ENCODE measurements at places on chromosomes 7 and 10. TPM values are rescaled to one million over a fixed set of nuclear protein-coding genes. Genes with fewer than 3 reads are reported as not detected.
A peak's percentile ranks its signal among the peaks of the same experiment; 100 is the strongest.

DNA sequence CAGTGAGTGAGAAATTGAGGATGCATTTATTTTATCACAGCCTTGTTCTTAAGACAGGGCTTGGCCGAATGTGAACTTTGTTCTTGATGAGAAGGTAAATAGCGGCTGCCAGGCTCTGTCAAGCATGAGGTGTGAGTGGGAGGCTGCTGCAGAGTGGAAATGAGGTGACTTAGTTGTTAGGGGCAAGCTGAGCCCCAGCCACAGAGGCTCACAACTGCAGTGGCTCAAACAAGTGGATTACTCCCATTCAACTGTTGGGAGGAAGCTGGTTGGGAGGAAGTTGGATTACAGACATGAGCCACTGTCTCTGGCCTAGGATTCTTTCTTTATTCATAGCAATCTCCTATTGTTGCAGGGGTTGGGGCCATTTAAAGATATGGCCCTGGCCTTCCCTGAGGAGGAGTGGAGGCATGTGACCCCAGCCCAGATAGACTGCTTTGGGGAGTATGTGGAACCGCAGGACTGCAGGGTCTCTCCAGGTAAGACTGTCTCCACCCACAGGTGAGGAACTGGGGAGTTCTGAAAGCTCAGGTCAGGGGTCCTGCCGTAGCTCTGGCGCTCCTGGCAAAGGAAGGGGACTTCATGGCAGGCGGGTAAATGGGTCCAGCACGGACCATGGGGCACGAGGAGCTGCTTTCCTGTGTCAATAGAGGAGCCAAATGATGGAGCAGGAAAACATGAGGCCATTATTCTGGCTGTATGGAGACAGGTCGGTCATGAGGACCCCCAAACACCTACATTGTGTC is 7.1 kb downstream of the ZSCAN25 start:
- DNase-seq = no peak

TAS2R39 gene
- not detected for total RNA-seq

- peak; percentile 25 for DNase-seq
Observed at GRCh38 chr7:48052748-48053147, 17.4 kb downstream of the C7orf57 start.

KAZALD1 gene
- 2.3 TPM for total RNA-seq

SH2B2 gene
- total RNA-seq = 2.5 TPM

- peak; percentile 57 for DNase-seq
Observed at GRCh38 chr7:40316176-40316575, 181.4 kb downstream of the SUGCT start.

DNA sequence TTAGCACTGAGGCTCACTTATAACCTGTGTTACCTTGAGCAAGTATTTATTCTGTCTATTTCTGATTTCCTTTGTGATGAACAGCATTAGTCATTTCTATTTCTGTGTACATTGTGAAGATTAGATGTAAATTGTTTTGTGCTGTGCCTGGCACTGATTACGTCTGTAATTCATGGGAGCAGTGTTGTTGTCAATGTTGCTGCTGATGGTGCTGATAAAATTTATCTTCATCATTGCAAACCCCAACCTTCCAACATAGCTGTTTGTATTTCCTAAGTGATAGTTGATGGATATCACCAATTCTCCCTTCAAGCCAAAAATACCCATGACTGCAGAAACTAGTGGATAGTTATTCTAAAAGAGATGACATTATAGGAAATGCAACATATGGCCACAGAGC is 400.5 kb upstream of the GRM3 start:
- DNase-seq = no peak

DNA sequence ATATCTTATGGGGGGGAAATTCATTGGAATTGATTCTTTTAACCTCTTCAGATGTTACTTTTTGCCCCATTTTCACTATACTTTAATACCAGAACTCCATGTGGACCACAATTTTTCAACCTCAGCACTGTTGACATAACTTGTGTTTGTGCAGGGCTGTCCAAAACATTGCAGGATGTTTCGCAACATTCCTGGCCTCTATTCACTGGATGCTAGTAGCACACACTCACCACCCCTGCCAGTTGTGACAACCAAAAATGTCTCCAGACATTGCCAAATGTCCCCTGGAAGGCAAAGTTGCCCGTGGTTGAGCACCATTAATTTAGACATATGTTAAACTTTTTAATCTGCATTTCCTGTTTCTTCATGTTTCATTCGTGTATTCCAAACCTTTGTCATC is 234.7 kb downstream of the GFRA1 start:
- no peak for DNase-seq

DNA sequence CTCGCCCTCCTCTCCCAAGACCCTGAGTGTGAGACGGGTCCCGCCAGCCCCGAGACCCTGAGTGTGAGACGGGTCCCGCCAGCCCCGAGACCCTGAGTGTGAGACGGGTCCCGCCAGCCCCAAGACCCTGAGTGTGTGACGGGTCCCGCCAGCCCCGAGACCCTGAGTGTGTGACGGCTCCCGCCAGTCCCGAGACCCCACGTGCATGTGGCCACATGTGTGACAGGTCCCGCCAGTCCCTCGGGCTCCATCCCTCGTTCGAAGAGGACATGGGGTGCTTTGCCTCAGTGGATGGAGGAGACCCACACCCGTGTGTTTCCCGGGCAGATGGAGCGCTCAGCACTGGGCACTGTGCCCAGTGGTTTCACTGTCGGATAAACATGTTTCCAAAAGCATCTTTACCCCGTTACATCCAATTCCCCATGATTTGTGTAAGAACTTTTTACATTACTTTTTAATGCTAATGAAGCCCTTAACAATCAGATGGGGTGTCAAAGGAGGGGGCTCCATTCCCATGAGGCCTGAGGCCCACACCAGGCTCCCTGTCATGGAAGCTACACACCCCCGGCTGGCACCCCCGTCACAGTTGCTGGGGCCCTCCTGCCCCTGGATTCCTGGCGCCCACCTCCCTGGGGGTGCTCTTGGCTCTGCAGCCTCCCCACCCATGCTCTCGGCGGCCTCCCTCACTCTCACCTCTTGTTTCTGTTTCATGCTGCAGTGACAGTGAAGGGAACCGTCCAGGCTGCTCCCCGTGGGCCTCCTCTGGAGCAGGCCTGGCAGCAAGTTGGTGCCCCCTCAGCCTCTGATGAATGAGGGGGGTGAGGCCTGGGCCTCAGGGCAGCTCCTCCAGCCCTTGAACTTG is 48.5 kb upstream of the CFAP46 start:
- no peak for DNase-seq

GRCh38 chr10:37760817-37761216 is 96.6 kb downstream of the ZNF248 start:
- DNase-seq = no peak

GRCh38 chr7:127937066-127937680 is 94.1 kb downstream of the LRRC4 start:
- peak; percentile 69 for DNase-seq

DNA sequence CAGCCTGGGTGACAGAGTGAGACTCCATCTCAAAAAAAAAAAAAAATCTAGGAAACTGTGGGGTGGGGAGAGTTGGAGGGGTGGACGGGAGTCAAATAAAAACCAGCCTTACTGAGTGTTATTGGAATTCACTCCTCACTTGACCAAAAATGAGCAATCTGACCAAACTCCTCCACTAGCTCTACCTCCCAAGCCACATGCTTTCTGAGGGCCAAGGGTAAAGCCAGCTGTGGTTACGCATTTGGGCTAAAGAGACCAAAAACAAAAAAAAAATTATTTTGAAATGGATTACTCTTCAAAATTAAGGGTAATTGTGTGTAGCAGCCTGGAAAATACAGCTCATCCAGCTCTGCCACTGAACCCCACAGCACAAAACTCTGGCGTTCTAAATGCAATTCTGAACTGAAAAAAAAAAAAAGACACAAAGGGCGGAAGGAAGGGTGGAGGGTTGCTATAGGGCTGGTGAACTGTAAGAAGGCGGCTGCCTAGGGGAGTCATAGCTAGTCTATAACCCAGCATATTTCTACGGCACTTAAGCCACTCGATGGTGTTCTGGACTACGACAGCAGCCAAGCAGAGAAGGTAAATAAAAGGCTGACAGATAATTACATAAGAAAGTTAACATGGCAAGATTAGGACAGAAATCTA is 7.8 kb downstream of the ELMO1 start:
- no peak for DNase-seq

GRCh38 chr7:27101957-27102580 is 414 bp downstream of the HOXA2 start:
- no peak for DNase-seq

GRCh38 chr7:143393267-143394041 is 12.3 kb downstream of the ZYX start:
- DNase-seq = no peak

SHTN1 gene
- 187 TPM for total RNA-seq

DNA sequence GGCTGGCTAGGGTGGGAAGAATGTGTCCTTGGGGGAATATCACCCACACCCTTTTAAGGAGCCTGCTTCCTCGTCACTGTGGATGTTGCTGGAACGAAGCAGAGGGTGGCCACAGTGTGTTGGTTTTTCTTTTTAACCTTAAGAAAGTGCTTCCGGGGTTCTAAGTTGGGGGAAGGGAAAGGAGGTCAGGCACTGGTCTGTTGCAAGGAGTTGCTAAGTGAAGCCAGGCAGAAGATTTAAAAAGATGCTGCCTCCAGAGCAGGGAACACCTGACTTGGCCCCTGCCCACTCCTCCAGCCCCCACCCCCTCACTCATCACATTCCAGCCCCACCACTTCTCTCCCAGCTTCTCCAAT is 213.1 kb downstream of the EMX2 start:
- no peak for DNase-seq

CACNA2D1 gene
- total RNA-seq = 11.1 TPM

ANKRD2 gene
- not detected for total RNA-seq

- DNase-seq = no peak
Observed at GRCh38 chr7:101605611-101606497, 23.2 kb downstream of the MYL10 start.

AS3MT gene
- 0.21 TPM for total RNA-seq

DNA sequence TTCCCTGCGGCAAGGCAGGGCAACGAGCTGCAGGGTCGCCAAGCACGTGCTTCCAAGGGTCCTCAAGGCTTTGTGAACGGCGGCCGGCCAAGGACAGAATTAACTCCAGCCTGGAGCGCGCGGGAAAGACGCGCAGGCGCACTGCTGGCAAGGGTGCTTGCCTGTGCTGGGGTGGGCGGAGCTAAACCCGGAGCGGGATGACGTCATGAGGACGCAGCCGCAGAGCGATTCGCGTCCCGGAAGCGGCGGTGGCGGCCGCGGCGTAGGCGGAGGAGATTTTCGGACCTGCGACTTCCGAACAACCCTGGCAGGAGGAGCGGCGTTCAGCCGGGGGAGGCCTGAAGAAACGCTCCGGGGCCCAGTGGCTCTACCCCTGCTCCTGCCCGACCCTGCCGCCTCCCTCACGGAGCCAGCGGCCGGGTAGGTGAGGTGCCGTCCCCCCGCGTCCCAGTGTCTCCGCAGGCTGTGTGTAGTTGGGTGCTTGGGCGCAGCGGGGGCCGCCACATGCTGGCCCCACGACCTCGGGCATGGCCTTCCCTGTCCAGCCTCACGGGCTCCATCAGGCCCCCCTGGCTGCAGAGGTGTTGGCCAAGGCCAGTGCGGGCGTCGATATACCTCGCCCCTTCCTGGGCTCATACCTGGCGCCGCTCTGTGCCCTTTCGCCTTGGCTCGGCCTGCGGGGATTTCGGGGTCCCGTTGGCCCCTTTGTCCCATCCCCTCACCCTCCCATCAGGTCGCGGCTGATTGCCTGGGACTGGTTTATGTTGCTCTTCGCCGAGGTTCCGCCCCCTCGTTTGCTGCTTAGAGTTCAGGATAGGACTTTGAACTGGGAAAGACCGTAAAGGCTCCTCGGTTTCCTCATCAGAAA is at the start of gene ZFYVE27:
TSS of gene ZFYVE27 (plus strand) at position 227 of the 868 bp plus-strand sequence. CDS start 1,350 bp downstream, outside the sequence.
- peak; percentile 92 for DNase-seq

- DNase-seq = no peak
Observed at GRCh38 chr7:47779341-47779771, 168.9 kb downstream of the PKD1L1 start.

YWHAG gene
- total RNA-seq = 69.0 TPM

GRCh38 chr10:101161494-101162299 is 30.6 kb downstream of the TLX1 start:
- peak; percentile 80 for DNase-seq

DNA sequence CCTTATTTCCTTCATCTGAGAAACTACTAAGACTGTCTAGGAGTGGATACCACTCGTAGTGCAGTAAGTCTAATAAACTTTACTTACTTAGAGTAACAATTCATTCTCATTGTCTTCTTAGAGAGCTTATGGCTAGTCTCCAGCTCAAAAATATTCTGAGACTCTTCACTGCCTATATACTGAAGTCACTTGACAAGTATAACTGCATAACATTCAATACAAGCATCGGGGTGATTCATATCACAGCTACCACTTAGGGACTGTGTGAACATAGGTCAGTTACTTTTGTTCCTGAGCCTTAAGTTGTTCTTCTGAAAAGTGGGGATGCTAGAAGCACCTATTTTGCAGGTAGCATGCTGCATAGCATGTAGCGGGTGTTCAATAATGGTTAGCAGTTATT is 111.0 kb downstream of the HTR7 start:
- no peak for DNase-seq

GRCh38 chr7:31858055-31858454 is 171.0 kb downstream of the PPP1R17 start:
- DNase-seq = no peak

DNA sequence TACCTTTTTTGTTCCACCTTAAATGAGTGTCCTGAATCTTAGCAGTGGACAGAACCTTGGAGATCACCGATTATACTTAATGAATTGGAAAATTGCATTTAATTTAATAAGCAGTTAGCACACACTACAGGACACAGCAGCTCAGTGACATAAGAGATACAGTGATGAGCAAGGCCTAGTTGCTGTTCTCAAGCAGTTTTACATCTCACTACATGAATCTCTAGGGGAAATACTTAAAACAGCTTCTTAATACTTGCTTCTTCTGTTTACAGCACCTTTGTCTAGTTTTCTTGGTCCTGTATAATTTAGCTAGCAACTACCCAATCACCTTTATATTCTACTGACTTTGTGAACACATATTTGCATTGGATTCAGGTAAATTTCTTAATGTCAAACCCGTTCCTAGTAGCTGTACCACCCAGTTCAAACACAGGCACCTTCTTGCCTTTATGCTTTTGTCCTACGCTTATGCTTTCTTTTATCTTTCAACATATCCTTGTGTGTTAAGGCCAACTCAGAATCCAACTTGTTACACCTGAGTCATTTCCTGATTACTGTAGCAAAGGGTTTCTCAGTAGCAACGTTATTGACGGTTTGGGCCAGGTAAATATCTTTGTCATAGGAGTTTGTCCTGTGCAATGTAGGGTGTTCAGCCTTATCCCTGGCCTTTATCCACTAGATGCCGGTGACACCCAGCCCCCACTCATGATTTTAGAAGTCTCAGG is 1.8 kb downstream of the STAM start:
- DNase-seq = no peak

DNA sequence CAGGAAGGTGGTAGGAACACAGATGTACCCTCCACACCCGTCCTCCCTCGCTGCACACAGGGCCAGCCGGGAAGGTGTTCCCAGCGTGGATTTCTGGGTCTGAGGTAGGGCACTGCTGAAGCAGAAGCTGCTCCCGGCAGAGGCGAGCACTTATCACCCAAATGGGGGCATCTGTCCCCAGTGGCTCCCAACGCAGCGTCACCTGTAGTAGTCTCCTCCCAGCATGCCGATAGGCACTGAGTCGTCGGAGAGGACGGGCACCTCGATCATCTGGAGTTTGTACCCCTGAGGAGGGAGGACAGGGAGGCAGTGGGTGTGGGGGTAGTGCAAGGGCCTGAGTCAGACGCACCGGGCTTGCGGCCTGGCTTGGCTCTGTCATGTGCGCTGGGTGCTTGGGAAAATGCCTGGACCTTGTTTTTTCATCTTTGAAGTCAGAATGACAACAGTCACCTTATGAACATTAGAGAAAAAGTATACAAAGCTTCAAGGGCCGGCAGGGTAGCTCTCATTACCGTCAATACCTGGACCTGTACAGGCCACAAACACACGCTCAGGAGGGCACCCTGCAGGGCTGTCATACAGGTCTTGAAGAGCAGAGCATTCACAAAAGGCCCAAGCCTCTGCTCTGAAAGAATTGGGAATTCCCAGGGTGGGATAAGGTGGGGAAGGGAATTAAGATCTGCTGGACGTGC is 3.1 kb upstream of the PYROXD2 start:
- no peak for DNase-seq

All from SK-MEL-5 (cell line).